ENCODE measurements at places on chromosomes 11 and 22.

GRCh38 chr22:19770349-19771220 is 10.0 kb downstream of the TBX1 start:
- DNase-seq = no peak

GRCh38 chr11:35662061-35662648 is 420 bp upstream of the TRIM44 start:
- peak; percentile 8 for DNase-seq

DNA sequence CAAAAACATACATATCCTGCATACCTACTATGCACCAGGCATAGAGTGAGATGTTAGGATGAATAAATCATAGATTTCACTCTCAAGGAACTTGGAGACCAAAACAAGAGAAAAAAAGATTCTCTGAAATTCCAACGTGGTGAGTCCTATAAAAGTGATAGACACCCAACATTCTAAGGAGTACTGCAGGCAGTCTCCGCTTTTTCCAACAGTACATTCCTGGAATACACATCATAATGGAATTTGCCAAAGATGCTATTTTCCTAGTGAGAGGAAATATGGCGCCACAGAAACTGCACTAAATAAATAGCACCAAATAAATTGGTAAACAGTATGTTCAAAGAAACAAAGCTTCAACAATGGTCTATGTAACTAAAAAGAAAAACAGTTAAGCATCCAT is 6.0 kb downstream of the TMEM123 start:
- no peak for DNase-seq

- DNase-seq = no peak
Observed at GRCh38 chr11:107139396-107139795, 121.1 kb upstream of the GUCY1A2 start.

GRCh38 chr11:72736452-72737069 is 15.6 kb downstream of the ARAP1 start:
- peak; percentile 63 for DNase-seq

DNA sequence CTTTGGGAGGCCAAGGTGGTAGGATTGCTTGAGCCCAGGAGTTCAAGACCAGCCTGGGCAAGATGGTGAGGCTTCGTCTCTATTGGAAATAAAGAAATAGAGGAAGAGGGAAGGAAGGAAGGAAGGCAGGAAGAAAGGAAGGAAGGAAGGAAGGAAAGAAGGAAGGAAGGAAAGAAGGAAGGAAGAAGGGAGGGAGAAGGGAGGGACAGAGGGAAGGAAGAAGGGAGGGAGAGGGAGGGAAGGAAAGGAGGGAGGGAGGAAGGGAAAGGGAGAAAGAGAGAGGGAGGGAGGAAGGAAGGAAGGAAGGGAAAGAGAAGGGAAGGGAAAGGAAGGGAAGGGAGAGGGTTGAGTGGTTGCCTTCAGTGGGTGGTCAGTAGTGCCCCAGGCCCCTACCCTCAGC is 13.9 kb upstream of the PNPLA3 start:
- DNase-seq = no peak

GRCh38 chr22:35039625-35040024 is 26.3 kb upstream of the ISX start:
- DNase-seq = no peak

DNA sequence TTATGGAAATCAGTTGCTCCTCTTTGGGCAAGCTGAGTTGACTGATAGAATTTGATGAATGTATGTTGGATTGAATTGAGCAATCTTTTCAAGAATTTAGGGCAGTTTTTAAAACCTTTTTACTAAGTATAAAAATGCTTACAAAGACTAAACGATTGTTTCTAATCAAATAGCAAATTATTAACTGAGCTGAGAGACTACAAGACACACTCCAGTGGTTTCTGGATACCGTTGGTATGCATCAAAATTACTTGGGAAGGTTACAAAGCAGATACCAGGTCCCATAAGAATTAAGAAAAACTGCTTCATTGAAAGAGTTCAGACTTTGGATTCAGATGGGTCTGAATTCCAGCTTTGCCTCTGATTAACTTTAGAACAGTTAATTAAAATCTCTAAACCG is 721.4 kb downstream of the FAM181B start:
- no peak for DNase-seq

GRCh38 chr11:67588136-67588503 is 4.5 kb downstream of the GSTP1 start:
- no peak for DNase-seq

DNA sequence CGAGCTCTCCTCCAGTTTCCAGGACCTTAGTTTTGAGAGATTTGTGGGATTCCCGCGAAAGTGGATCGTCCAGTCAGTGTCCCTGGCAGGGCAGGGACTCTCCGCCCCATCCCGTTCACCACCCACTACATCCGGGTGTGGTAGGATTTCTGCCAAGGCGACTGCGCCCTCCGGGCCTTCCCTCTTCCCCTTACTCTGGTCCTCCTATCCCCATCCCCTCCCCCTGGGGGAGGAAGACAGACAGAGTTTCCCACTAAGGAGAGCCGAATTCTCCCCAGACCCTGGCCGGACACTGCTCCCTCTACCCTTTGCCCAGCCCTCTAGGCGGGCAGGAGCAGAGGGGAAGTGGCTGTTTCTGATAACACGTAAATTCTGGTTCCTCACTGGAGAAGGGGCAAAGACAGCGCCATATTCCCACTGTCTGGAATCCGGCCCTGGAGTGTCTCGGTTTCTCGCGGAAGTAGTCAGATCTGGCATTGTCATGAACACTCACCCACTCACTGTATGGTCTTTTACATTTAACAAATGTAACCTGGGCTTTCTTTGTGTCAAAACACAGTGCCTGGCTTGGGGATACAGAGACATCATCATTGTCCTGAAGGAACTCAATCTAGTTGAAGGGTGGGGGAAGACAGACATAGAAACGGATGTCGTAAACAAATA is 1.1 kb upstream of the NECTIN1 start:
- no peak for DNase-seq

DNA sequence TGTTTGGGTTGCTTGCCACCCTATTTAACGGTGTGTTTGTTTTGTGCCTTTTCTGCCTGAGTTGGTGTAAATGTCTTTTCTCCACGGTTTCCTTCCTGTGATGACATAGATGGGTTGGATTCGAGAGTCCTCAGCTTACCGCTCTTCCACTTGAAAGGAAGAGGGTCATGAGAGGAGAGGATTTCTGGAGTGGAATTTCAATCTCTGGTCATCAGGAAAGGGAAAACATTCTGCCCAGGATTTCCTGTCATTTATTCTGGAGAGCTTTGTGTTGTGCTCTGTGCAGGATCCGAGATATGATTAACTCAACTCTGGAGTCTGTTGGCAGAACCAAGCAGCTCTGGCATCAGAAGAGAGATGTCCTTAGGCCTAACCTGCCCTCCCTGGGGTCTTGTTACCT is 605.2 kb downstream of the NTM start:
- no peak for DNase-seq

DNA sequence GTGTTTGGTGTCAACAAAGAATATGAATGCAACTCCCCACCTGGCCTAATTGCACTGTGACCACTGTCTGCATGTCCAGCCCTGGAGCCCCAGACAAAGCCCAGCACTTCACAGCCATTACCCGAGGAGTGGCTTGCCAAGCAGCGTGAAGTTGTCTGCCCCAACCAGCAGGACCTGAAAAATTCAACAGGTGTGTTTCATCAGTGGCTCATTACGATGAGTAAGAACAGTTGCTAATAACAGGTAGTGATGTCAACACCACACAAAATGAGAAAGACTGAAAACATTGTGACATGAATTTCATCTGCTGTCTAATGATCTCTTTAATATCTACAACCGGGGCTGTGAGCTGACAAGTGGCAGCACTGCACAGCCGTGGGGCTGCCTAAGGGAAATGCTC is 10.3 kb downstream of the MRPL21 start:
- DNase-seq = no peak

DNA sequence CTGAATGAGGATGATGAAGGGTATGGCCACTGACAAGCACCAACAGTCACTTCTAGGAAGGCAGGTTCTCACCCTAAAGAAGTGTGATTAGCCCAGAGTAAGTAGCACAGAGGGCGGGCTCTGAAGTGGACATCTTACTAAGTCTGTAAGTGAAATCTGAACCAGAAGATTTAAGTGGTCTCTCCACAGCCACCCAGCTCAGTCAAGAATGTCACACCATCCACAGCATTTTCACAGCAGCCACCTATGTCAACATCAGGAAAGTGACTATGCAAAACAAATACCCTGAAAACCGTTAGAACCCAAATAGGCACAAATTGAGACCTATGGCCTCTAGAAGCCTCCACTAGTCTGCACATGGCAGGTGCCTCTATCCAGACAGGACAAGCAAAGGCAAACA is 23.0 kb upstream of the STK33 start:
- no peak for DNase-seq

- no peak for DNase-seq
Observed at GRCh38 chr11:9267680-9268079, 2.5 kb upstream of the DENND5A start.

DNA sequence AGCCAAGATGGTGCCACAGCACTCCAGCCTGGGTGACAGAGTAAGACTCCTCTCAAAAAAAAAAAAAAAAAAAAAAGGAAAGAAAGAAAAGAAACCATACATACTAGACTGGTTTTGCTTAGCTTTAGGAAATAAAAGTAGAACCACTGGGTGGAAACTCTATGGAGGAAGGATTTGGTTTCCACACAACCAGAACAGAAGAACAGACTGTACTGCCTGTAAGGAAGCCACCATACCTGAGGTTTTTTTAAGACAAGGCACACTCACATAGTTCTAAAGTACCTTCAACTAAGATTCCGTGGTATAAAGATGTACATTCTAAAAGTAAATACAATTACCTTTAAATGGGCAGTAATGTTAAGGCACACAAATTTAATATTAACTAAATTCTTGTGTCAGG is 58.6 kb downstream of the NUP98 start:
- DNase-seq = no peak

GRCh38 chr22:50221410-50222300 is 20.8 kb downstream of the SELENOO start:
- DNase-seq = no peak

- no peak for DNase-seq
Observed at GRCh38 chr22:39966470-39966869, 6.3 kb downstream of the TMA7B start.

GRCh38 chr22:48942698-48943566 is 884.7 kb downstream of the BRD1 start:
- DNase-seq = no peak

DNA sequence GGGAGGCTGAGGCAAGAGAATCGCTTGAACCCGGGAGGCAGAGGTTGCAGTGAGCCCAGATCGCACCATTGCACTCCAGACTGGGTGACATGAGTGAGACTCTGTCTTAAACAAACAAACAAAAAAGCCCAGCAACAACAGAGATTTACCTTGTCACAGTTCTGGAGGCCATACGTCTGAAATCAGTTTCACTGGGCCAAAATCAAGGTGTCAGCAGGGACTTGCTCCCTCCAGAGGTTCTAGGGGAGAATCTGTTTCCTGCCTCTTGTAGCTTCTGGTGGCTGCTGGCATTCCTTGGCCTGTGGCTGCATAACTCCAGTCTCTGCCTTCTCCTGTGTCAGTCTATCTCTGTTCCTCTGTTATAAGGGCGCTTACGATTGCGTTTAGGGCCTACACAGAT is 1.5 kb downstream of the DDX10 start:
- DNase-seq = no peak

GRCh38 chr11:45045683-45046471 is 95.2 kb upstream of the TP53I11 start:
- DNase-seq = peak; percentile 18

GRCh38 chr22:22228921-22229320 is 15.7 kb upstream of the VPREB1 start:
- DNase-seq = no peak

DNA sequence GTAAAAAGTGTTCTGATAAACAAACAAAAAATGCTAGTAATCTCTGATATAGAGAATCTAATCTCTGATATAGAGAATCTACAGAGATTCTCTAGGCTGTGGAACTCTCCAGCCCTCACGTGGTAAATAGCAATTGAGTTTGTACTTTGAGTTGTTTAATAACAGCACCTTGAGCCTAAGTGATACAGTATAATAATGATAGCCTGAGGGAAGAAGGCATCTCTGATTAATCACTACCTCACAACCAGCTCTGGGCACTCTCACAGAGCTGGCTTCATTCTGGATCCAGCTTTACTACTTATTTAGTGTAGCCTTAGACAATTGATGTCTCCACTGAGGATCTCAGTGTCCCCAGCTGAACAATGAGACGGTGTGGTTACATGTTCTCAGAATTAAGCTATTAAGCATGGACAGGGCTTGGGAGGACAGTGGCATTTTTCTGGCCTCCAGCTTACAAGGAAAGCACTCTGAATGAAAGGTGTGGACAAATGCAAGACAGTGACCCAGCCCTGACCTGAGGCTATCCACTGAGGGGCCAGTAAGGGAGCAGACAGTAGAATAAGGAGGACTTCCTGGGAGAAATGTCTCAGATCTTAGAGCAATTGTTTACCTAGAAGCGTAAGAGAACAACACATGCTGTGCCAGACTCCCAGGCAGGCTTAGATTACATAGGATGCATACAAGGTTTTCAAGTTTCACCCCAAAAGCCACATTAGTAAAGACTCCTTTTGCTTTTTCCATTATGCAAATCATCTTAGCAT is 88.7 kb upstream of the DRD2 start:
- DNase-seq = no peak

GRCh38 chr11:70483077-70483861 is 84.9 kb downstream of the CTTN start:
- no peak for DNase-seq
